ENCODE measurements at places on chromosomes 16 and 17. TPM values are rescaled to one million over a fixed set of nuclear protein-coding genes. Genes with fewer than 3 reads are reported as not detected.

Gene PRR35
- not detected for total RNA-seq

Gene ABCA6
- total RNA-seq: not detected

Gene DLG4
- total RNA-seq: 8.4 TPM

Gene SP2
- total RNA-seq: 15.1 TPM

Gene KRTAP1-1
- total RNA-seq: not detected

Gene ABCC12
- not detected for total RNA-seq

Gene BLTP2
- 133 TPM for total RNA-seq

Gene TPSG1
- not detected for total RNA-seq

Gene LRRC75A
- total RNA-seq: 1.4 TPM

Gene WSB1
- total RNA-seq: 147 TPM

Gene CDK5R1
- 13.1 TPM for total RNA-seq

Gene KCNG4
- total RNA-seq: not detected

Gene TPSAB1
- total RNA-seq: not detected

Gene HOXB2
- total RNA-seq: 13.3 TPM

Gene PHF23
- 28.7 TPM for total RNA-seq

Gene TMEM220
- total RNA-seq: 0.24 TPM

Gene METRNL
- 62.8 TPM for total RNA-seq

Gene NPTX1
- 1.4 TPM for total RNA-seq

Gene KCNJ2
- total RNA-seq: not detected

Gene CSH1
- not detected for total RNA-seq

Gene PPP1R27
- not detected for total RNA-seq

Gene KRT15
- not detected for total RNA-seq

Gene KRTAP9-8
- not detected for total RNA-seq
